ENCODE measurements at places on chromosomes 1 and 21.

- no peak for DNase-seq
These were observed 14.1 kb downstream of the PEA15 start for GRCh38 chr1:160219062-160219929.

DNA sequence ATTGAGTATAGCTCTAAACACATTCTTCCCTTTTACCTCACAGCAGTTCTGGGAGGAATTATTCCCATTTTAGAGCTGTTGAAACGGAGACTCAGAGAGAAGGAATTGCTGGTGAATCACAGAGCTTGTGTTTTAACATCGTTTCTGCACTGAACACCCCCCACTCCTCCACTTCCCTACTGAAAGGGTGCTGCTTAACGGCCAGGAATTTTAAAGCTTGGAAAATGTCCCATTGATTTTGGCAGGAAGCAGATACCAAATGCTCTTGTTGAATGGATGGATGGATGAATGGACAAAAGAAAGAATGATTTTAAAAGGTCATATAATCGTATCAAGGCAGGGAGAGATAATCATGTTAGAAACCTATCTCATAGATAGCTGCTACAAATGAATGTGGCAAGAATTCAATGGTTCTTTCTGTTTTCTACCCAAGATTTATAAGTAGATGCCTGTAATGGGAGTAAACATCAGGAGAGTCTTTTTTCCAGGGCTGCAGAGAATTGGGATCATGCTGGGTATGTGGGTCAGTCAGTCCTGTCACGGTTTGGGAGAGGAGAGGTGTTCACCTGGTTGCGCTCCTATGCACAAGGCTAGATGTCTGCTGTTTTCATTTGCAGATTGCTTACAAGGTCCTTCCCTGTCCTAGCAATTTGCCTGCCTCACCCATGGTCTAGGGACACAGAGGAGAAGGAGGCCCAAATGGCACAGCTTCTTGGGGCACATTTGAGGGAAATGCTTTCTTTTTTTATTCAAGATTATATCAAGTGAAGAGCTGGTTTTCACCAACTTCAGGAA lies 19.0 kb downstream of the FAM163A start:
- no peak for DNase-seq

GRCh38 chr1:192530254-192530653 lies 45.3 kb upstream of the RGS1 start:
- DNase-seq, result no peak

DNA sequence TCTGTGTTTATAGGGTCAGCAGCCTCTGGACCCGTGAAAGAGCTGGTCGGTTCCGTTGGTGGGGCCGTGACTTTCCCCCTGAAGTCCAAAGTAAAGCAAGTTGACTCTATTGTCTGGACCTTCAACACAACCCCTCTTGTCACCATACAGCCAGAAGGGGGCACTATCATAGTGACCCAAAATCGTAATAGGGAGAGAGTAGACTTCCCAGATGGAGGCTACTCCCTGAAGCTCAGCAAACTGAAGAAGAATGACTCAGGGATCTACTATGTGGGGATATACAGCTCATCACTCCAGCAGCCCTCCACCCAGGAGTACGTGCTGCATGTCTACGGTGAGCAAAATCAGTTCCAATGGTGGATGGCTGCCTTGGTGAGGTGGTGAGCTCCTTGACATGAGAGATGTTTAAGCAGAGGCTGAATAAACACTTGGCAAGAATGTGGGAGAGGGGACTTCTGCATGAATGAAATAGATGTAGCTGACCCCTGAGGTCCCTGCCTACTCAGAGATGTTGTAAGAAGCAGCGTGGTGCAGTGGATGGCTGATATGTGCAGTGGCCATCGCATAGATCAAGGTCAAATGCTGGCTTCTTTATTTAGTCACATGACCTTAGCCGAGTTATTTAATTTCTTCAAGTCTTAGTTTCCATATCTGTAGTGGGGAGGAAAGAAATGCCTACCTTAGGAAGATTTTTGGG lies 9.3 kb downstream of the SLAMF7 start:
- no peak for DNase-seq

- DNase-seq, result no peak
These were observed 37.5 kb upstream of the LAPTM5 start for GRCh38 chr1:30795026-30795425.

GRCh38 chr1:7722670-7723012 lies 48.5 kb upstream of the VAMP3 start:
- no peak for DNase-seq

DNA sequence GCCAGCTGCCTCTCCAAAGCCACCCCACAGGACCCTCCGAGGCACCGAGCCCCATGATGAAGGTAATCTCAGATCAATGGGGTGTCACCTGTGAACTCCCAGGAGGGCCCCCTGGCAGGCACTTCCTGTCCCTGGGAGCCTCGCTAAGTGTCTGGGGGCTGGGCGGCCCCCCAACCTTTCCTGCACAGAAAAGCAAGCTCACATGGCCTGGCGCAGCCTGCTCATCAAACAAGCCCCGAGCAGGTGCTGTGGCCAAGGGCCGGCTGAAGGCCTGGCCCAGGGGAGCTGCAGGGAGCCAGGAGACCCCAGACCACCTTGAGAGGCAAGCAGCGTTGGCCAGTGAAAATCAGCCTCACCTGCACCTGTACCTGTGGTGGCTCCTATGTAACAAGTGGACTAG lies 2.9 kb downstream of the RIPK4 start:
- DNase-seq, result peak; percentile 47

GRCh38 chr1:59880735-59881134 lies 45.8 kb downstream of the CYP2J2 start:
- DNase-seq, result no peak

GRCh38 chr1:54795841-54796468 lies 5.2 kb downstream of the TTC22 start:
- no peak for DNase-seq

- DNase-seq, result no peak
These were observed 51.0 kb upstream of the POU2F1 start for GRCh38 chr1:167169642-167170041.

GRCh38 chr1:228984646-228985631 lies 249.7 kb downstream of the RHOU start:
- no peak for DNase-seq

- DNase-seq, result no peak
These were observed 3.7 kb downstream of the CD1A start for GRCh38 chr1:158257888-158258287.

GRCh38 chr21:34642211-34643075 lies 26.4 kb upstream of the CLIC6 start:
- no peak for DNase-seq

DNA sequence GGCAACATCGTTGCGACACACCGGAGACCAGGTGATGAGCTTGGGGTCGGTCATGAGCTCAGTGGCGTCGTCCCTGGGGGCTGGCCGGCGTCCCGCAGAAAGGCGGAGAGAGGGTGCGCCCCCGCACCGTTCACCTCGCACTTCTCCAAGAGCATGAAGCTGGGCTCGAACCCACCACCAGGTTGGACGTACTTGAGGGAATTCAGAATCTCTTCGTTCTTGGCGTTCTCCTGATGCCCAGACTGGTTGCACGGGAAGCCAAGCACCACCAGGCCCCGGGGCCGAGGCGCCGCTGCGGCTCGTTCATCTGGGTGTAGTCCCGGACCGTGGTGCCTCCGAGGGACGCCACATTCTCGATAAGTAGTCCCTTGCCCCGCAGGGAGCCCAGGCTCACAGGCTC lies 176.6 kb upstream of the ADAMTS5 start:
- no peak for DNase-seq

DNA sequence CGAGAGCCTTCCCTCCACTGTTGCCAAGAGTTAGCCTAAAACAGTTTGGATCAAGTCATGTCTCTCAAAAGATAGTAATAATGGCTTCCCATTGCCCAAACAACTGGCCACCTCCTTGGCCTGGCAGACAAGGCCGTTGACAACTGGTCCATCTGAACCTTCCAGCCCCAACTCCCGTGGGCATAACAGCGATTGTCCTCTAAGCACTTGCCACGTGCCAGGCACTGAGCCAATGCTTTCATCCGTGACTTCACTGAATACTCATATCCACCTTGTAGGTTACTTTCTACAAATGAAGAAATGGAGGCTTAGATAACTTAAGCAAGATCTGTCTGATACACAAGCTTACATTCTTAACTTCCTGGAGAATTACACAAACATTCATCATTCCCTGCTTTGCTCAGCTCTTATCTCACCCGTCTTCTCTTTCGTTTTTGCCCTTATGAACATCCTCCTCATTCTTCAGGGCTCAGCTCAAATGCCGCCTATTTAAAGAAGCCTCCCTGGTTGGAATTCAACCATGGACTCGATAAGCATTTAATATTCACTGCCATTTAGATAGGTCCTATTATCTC lies 106.4 kb downstream of the KCND3 start:
- no peak for DNase-seq

DNA sequence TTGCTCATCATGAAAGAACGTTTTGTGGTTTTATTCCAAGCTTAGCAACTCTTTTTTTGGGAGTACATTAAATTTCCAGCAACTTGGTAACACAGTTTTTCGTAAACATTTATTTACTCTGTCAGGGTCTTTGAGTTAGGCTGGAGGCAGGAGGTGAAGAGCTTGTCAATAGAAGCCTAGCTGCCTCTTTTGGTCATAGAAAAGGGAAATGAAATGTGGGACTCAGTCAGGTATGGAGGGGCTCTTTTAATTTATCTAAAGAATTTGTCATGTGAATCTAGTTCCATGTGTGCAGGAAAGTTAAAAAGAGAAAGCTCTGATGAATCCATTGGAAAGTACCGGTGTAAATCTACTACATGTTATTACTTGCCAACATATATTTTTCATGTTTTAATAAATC lies 45.9 kb upstream of the PRMT6 start:
- DNase-seq, result no peak

GRCh38 chr1:41353744-41354143 lies 7.5 kb upstream of the FOXO6 start:
- DNase-seq, result no peak

DNA sequence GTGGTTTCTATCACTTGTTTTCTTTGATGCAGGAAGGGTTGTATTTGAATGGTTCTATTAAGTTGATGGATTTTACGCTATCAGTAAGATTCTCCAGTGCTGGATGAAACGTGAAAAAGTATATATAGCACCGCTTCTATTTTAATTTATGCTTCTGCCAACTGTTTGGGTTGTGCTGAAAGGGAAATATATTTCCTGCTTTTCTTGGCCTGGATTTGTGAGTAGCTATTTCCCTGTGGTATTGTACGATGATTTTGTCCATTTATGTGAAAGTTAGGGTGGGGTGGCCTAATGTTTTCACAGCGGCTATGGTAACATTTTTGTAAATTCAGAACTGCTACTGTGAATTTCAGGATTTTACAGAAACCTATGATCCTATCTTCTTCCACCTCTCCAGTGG lies 322 bp downstream of the C1orf162 start:
- no peak for DNase-seq

- DNase-seq, result no peak
These were observed 93.9 kb downstream of the KIF1B start for GRCh38 chr1:10304295-10304694.

DNA sequence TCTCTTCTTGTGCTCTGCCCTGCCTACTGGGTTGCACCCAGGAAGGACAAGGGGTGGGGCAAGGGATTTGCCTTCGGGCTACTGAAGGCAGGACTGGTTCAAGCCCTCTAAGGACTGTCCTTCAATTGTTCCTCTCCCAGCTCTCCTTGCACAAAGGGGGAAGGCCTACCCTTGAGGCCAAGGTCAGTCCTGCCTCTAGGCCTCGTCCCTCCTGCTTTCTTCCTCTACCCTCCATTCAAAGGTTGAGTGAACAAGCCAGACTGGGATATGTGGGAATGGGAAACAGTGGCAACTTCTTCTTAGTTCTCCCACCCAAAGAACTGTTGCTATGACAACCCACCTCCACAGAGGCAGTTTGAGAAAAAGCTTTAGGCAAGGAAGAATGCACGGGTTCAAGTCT lies 2.7 kb downstream of the LURAP1 start:
- no peak for DNase-seq

- DNase-seq, result no peak
These were observed 21.1 kb downstream of the C2CD2 start for GRCh38 chr21:41932576-41933312.

- DNase-seq, result no peak
These were observed 42.5 kb downstream of the PGM1 start for GRCh38 chr1:63635681-63636080.

GRCh38 chr1:47783638-47784496 lies 213.3 kb downstream of the TRABD2B start:
- no peak for DNase-seq

- no peak for DNase-seq
These were observed 39.4 kb downstream of the SLC2A7 start for GRCh38 chr1:8986814-8987190.

DNA sequence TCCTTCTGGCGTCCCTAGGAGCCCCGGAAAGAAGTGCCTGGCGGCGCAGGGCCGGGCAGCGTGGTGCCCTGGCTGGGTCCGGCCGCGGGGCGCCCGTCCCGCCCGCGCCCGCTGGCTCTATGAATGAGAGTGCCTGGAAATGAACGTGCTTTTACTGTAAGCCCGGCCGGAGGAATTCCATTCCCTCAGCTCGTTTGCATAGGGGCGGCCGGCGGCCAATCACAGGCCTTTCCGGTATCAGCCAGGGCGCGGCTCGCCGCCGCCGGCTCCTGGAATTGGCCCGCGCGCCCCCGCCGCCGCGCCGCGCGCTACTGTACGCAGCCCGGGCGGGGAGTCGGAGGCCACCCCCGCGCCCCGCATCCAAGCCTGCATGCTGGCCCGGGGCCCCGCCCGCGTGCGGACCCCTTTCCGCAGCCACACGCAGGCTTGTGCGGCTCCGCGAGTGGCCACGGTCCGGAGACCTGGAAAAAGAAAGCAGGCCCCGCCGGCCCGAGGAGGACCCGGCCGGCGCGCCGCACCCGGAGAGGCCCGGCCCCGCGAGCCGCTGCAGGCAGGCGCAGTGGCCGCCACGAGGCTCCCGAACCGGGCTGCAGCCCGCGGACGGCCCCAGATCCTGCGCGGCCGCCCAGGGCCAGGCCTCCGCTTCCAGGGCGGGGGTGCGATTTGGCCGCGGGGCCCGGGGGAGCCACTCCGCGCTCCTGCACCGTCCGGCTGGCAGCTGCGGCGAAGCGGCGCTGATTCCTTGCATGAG lies 160.4 kb downstream of the RUNX1 start:
- peak; percentile 92 for DNase-seq

DNA sequence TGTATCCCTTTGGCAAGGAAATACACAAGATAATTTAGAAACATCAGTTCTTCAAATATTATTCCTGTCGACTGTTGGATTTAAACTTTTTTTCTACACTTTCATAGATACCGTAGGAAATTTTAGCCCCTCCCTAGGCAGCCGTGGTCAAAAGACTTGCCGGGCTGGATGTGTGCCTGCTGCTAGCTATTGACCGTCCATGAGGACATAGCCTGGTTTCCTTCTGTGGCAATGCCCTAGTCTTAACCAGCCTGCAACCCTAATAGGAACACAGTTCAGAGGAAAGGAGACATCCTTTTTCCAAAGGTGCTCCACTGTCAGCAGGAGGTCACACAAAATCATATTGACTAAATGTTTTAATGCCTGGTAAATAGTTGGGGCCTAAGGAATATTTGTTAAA lies 20.4 kb upstream of the KIAA1614 start:
- DNase-seq, result no peak

GRCh38 chr1:179021873-179022272 lies 3.8 kb upstream of the FAM20B start:
- DNase-seq, result no peak

DNA sequence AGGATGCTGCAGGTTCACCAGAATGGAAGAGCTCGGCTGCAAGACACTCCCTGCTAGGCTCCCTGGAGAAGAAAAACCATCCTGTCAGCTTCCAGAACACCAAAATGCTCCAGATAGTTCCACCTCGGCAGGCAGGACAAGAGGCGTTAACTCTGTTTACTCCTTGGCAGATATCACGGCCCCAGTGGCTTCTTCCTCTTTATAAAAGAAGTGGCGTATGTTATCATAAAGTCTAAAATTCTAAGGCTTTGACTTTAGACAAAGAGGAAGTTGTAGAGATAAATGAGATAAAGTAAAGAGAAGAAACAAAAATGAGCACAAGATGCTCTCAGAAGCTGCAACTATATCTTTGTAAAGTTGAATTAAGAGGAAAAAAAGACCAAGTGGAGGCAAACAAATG lies 24.3 kb upstream of the MTF1 start:
- no peak for DNase-seq

Data from DND-41 (cell line).